ENCODE measurements at places on chromosomes 11 and 22.

DNA sequence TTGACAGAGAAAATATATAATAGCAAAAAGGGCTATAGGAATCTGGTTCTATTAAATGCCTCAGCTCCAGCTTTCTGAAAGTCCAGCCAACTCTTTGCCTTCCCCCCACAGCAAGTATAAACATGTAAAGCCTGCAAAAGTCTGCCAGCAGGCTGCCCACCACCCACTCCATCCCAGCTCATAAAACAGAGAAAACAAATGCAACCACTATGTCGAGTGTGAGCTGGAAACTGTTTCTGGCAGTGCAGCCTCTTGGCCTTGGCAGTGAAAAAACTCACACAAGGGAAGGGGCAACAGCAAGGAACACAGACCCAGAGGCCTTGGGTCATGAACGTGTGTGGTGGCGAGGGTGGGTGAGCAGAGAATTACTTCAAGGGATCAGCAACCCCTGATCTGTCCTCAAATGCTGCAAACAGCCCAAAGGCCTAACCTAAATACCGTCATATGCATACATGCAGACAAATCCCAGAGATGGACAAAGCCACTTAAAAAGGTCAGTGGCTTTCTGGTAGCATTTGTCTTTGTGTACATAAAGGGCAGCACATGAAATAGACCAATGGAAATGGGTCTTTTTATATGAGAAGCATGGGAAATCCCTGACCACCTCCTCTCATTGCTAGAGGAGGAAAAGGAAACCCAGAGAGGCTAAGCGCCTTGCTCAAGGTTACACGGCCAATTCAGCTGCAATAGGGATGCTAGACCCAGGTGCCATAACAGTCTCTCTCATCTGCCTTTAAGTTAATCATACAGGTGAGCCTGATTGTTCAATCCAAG is 74.8 kb downstream of the NAT10 start:
- no peak for DNase-seq

DNA sequence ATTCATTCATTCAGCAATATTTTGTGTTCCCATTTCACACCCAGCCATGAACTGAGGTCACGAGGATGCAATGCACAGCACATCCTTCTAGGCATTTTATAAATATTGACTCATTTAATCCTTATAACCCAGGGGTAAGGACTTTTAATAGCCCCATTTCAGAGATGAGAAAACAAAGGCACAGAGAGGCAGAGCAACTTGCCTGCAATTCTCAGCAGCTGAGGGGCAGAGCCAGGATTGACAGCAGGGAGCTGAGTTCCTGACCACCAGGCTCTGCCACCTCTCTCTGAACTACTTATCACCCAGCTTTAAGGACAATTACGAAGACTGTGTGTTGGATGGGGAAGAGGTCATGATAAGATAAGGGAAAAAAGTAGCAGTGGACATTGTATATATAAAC is 12.8 kb upstream of the FGF3 start:
- DNase-seq = no peak

GRCh38 chr22:25172153-25172552 is 27.5 kb upstream of the CRYBB3 start:
- no peak for DNase-seq

DNA sequence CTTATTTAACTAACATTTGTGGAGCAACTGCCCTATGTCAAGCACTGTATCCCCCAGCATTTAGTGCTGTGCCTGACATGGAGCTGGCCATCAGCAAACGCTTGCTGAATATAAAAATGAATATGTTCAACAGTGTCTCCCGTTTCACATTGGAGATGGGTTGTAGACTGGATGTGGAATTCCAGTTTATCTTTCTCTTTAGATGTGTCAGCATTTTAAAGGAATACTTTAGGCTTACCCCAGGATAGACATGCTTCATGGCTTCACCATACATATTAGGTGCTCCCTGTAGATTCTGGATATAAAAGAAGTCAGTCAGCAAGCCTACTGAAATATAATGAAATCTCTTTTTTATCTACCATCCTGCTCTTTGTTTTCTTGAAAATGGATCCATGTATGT is 21.3 kb upstream of the TPH1 start:
- no peak for DNase-seq

DNA sequence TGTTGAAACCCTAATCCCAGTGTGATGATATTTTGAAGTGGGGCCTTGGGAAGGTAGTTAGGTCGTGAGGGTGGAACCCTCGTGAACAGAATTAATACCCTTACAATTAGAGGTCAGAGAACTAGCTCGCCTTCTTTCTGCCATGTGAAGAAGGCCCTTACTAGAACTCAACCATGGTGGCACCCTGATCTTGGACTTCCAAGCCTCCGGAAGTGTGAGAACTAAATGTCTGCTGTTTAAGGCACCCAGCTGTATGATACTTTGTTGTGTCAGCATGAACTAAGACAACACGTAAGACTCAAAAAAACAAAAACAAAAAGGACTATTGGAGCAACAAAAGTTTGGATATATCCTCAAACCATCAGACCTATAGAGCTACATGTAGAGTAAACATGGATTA is 52.0 kb downstream of the TMEM123 start:
- no peak for DNase-seq

- DNase-seq = no peak
These were observed 1.9 kb downstream of the NUMA1 start for GRCh38 chr11:72078477-72078876.

- no peak for DNase-seq
These were observed 8.9 kb downstream of the SERHL2 start for GRCh38 chr22:42562684-42563083.

GRCh38 chr22:28799606-28800307 is 612 bp downstream of the XBP1 start:
- DNase-seq = peak; percentile 15

DNA sequence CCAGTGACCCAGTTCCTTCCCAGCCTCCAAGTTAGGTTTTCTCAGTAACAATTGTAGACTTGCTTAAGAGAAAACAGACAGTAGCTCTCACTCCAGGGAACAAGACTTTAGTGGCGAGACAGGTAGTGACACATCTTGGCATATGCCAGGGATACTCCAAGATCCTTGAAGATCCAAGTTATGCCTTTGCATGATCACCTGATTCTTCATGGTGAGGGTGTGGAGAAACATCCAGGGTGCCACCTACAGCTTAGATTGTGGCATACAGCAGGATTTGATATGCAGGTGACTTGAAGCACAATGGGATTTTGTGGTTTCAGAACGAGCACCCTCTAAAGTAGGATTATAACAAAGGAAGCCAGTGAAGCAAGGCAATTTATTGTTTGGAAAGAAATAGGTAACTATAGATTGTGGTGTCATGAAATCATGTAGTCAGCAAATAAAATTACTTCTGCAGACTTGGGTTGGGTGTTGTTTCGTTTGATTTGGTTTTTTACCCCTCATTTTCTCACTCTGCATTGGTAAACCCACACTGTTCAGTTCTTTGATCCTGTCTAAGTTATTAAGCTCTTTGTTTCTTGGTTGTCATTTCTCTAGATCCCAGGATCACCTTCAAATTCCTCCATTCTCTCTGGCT is 9.2 kb downstream of the POU2AF3 start:
- DNase-seq = no peak

DNA sequence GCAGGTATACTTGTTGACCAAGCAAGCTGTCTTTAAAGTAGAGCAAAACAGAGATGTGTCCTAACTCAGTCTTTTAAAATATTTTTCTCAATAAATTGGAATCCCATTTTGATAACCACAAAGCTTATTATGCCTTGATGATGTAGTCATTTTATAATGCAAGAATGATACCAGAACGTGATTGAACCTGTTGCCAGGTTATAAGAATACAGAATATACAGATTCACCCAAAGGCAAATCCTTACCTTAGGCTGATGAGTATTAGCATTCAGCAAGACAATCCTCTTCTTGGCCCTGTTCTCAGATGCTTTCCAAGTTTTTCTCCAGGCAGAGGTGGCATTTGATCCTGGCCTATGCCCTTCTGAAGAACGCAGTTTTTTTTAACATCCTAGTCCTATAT is 76.1 kb downstream of the PPFIBP2 start:
- no peak for DNase-seq

DNA sequence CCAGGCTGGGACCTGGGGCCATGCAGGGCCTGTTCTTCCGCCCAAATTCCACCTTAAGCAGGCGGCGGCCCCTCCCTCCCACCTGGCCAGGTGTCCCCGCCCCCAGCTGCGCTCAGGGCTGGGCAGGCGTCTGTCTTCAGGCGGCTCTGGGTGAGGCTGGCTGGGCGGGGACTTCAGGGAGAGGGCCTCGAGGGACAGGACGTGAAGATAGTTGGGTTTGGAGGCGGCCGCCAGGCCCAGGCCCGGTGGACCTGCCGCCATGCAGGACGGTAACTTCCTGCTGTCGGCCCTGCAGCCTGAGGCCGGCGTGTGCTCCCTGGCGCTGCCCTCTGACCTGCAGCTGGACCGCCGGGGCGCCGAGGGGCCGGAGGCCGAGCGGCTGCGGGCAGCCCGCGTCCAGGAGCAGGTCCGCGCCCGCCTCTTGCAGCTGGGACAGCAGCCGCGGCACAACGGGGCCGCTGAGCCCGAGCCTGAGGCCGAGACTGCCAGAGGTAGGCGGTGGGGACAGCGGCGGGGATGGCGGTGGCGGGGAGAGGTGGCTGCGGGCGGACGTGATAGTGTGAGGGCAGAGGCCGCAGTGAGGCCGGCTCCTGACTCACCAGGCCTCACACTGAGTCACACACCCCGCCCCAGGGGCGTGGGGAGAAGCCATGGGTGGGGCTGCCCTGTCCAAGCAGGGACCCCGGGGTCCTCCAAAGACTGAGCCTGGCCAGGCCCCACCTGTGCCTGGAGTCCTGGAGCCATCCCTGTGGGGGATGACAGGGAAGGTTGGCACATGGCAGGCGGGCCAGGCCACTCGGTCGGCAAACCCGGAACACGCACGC is at the start of gene PKP3:
TSS of gene PKP3 (plus strand) at position 176 of the 824 bp plus-strand sequence. CDS start at position 260, 84 bp downstream.
- DNase-seq = no peak

- no peak for DNase-seq
These were observed 74.8 kb downstream of the APOL5 start for GRCh38 chr22:35792506-35792905.

DNA sequence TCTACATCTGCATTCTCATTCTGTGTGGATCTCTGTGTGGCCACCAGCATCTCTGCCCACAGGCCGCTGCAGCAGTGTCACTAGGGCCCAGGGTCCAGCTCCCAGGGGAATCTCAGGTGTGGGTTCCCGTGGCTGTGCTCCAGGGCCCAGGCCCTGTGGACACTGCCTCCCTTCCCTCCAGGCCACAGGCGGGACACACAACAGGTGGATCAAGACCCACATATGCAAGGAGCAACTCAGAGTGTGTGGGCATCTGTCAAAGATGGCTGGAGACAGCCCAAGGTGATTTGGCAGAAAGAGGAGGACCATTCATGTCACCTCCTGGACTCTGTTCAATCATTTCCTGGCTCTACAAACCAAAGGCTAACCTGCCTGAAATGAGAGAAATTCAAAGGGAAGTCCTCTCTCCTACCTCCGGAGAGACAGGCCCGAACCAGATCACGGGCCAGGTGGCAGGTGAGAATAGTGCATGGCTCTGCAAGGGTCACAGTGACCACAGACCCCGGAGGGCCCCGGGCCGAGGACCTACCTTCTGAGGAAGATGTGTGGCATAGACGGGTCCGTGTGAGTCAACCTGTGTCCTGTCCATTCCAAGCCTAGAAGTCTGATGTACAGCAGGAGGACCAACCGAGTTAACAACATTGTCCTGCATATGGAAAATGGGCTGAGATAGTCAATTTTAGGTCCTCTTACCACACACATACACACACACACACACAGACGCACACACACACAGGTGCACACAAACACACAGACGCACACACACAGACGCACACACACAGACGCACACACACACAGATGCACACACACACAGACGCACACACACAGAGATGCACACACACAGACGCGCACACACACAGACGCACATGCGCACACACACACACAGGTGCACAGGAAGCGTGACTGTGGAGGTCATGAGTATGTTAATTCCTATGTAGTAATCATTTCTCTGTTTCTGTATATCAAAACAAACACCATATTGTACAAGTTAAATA is 1068.5 kb downstream of the BRD1 start:
- no peak for DNase-seq

DNA sequence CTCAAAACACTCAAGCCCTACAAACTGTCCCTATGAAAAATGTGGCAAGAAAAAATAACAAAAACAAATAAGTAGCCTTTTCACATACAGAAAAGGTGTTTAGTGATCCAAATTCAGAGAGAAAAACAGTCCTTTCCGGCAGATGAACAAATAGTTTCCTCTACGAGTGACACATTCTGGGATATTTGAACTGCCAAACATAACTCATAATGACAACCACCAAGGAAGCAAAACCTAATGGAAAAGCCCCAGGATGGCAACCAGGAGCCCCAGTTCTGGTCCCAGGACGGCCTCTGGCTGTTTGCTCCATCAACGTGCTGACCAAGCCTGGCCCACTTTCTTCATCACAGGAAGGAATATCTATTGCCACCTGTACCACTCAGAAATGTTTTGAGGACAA is 6.0 kb downstream of the PACSIN2 start:
- no peak for DNase-seq

DNA sequence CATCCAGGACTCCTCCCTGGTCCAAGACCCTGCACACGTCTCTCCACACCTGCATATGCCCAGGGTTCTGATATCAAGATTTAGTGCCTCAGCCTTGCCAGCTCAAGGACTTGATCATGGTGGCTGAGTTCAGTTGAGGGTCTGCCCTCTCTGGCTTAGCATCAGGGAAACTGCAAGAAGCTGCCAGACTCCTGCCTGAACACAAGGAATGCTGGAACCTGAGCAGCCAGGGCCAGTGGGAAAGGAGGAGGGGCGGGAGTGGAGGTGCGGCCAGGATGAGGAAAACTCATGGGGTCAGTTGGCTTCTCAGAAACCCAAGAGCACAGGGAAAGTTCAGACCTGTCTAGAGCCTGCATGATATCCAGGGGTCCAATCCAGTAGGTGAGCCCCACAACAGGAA is 546.1 kb downstream of the BUD13 start:
- DNase-seq = no peak

Data from T-helper 2 cell (primary cell).